IMR-90 (cell line): ENCODE measurements at places on chromosomes 11 and 22. TPM values are rescaled to one million over a fixed set of nuclear protein-coding genes. Genes with fewer than 3 reads are reported as not detected.

DNA sequence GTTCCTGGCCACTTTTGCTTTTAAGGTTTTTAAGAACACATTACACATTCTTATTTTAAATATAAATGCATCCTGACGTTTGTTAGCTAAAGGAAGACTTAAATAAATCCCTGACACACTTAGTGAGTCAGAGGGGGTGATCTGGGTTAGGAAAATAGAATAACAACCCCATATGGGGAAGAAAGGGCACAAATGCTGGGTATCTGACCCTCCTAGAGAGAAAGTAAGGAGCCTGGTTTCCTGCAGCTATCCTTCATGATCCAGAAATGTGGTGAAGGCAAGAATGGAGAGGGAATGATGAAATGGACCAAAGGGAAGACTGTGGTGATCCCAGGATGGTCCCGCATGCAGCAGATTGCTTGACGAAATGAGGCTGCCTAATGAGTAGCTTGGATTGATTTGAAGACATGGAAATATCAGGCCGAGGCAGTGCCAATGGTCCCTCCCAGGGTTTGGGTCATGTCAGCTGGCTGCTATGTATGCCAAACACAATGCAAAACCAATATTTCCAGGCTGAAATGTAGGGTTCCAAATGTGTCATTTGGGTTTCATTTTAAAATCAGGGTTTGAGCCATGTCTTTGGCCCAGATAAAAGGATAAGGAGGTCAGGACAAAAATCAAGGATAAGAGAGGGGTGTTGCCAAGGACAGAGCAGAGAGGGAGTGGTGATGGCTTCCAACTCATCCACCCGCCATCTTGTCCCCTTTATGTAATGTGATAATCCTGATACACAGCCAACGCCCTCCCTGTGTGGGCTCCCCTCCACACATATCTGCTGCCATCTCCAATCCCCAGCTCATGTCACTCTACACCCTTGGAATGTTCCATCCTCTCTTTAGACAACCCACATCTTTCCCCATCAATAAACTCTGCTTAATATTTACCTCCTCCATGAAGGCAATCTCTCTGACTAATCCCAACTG is 135.1 kb upstream of the PITPNB start:
- peaks cover 4% of the 10 kb centered on the region; the same call in 1 of the 2 replicates for H3K36me3 ChIP-seq
- H3K27me3 ChIP-seq = no peaks in the 10 kb centered on the region
- H3K4me1 ChIP-seq = peaks cover 3% of the 10 kb centered on the region; the same call in 1 of the 2 replicates
- H3K27ac ChIP-seq = peak overlapping the region; percentile 2; the same call in 1 of the 2 replicates
- H3K4me3 ChIP-seq = no peak overlapping the region

The MS4A3 gene
- polyA plus RNA-seq = not detected in 2 replicates

DNA sequence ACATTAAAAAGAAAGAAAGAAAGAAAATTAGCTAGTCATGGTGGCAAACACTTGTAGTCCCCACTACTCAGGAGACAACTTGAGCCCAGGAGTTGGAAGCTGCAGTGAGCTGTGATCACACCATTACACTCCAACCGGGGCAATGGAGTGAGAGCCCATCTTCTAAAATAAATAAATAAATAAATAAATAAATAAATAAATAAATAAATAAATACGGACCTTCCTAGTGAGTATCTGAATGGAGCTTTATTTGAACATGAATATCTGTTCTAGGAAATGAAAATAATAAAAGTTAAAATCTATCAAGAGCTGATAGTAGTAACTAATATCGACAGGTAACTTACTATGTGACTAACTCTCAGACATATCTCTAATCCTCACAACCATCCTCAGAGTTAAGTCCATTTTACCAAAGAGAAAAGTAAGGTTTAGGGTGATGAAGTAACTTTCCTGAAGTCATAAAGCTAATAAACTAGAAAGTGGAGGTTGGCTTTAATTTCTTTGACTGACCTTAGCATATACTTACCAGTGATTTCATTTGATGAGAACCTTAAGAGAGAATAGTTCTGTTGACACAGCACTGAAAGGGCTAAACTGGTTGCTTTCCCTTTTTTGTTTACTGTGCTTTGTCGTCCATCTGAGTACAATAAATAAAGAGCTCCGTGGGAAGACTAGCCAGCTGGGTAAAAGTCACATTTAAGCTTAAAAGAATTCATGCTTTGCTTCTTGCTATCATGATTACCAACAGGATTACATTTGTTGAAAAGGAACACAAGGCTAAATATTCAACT is 22.4 kb downstream of the ENTHD1 start:
- no peaks in the 10 kb centered on the region for H3K4me1 ChIP-seq
- H3K36me3 ChIP-seq = no peaks in the 10 kb centered on the region
- peaks cover 12% of the 10 kb centered on the region for H3K27me3 ChIP-seq

The KBTBD3 gene
- 0.85 and 1.7 TPM in 2 replicates for polyA plus RNA-seq

GRCh38 chr11:113505046-113505445 is 29.8 kb upstream of the DRD2 start:
- H3K36me3 ChIP-seq = no peaks in the 10 kb centered on the region
- peaks cover 2% of the 10 kb centered on the region for H3K27me3 ChIP-seq
- H3K4me1 ChIP-seq = no peaks in the 10 kb centered on the region

DNA sequence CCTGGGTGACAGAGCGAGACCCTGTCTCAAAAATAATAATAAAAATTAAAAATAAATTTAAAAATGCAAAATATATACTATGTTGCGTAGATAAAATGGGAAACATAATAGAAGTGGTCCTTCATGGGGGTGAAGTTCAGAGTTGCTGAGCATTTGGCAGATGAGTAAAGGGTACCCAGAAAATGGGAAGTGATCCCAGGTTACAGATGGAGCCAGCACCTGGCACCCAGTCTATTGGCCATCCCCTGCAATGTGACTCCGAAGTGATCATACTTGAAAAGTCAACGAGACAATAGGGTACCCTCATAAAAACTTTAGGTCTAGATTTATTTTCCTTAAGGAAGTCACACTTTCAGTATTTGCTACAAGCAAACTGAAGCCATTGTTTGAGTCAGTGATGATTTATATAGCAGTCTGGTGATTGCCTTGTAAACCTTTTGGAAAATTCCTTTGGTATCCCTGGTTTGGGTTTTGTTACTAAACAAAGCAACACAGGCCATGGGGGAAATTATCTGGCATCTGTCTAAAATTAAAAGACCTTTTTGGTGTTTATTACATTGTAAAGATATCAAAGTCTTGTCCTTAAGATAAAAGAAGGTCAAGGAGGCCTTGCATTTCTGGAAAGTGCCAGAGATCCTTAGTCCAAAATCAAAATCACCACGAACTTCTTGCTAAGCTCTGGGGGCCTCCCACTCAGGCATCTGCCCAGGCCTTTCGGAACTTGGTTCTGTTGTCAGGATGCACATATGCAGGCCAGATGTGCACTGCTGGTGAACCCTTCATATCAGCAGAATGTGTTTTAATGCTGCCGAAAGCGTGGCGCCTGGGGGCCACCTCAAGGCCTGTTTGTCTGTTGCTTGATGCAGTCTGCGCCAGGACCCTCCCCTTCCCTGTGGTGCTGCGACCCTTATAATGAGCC is 4.3 kb downstream of the SMARCB1 start:
- H3K27ac ChIP-seq = peak overlapping the region; percentile 33; the same call in 1 of the 2 replicates
- peaks cover 16% of the 10 kb centered on the region for H3K4me1 ChIP-seq
- peaks cover 39% of the 10 kb centered on the region for H3K36me3 ChIP-seq
- no peaks in the 10 kb centered on the region for H3K27me3 ChIP-seq
- DNase-seq = peak; percentile 72
- no peak overlapping the region for H3K4me3 ChIP-seq

DNA sequence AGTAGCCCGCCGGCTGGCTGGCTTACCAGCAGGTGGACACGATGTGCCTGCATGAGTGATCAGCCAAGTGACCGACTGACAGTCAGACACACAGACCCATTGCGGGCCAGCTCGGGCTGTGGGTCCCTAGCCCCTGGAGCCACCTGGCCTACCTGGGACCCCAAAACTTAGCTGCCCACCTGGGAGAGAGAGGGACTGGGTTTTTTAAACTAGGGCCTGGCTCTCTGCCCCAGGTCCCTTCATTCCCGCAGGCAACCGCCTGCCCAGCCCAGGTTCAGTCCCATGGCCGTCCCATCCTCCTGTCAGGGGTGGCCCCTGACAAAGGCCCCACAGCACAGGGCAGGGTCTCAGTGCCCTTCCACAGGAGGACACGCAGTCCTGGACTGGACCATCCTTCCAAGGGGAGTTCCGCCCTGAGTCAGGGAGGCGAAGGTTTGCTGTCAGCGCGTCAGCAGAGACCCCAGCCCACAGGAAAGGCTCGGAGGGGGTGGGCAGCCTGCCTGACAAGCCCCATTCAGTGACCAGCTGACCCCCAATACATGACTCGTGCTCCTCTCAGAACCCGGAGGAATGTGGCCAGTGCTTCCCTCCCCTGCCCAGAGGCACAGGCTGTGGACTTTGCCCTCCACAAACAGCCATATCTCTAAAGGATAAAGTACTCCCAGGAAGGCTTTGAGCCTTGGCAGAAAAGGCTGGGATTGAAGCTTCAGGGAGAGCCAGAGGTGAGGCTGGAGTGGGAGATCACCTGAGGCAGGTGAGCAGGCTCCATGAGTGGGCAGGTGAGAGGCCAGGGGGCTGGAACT is 8.4 kb downstream of the SLCO2B1 start:
- no peaks in the 10 kb centered on the region for H3K4me1 ChIP-seq
- no peak overlapping the region for H3K4me3 ChIP-seq
- no peak for DNase-seq
- H3K27ac ChIP-seq = no peak overlapping the region
- peaks cover 54% of the 10 kb centered on the region for H3K27me3 ChIP-seq

The GGTLC2 gene
- 0.09 TPM in 1 of 2 replicates, not detected in the other for polyA plus RNA-seq

- no peaks in the 10 kb centered on the region for H3K27me3 ChIP-seq
- H3K27ac ChIP-seq = no peak overlapping the region
- no peaks in the 10 kb centered on the region for H3K4me1 ChIP-seq
- no peaks in the 10 kb centered on the region for H3K36me3 ChIP-seq
Observed at GRCh38 chr11:30107899-30108298, 91.1 kb upstream of the KCNA4 start.

GRCh38 chr11:9716275-9717039 is 52.6 kb downstream of the SWAP70 start:
- no peaks in the 10 kb centered on the region for H3K27me3 ChIP-seq
- DNase-seq = peak; percentile 83
- no peak overlapping the region for H3K4me3 ChIP-seq
